ENCODE measurements at places on chromosomes 11 and 22. TPM values are rescaled to one million over a fixed set of nuclear protein-coding genes. Genes with fewer than 3 reads are reported as not detected.

DNA sequence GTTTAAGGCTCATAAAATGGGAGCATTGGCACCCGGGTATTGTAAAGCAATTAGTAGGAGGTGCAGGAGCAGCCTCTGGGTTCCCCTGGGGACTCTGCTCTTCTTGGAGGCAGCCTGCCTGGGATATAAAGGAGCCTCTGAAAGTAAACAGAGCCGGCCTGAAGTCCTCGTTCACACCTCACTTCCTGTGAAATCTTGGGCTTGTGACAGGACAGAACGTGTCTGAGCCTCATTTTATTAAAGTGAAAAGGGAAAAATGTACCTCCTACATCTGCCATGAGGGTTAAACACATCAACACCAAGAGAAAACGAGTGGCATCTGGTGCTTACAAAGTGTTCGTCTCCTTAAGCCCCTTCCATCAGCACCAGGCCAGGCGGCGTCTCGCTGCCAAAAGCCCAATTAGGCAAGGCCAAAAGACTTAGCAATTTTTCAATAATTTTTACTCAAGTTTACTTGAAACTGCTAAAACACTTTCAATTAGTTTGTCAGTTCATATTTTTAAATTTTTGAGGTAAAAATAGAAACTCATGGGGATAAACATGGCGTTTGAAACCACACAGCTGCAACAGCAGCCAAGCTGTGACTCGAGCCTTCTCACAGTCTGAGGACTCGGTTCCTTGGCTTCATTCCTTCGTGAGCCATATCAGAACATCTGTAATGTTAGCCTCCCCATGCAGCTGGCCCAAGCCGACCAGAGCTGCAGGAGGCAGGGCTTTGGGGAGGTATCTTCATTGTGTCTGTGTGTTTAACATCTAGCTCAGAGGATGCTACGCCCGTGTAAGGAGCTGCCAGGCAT lies 33.6 kb downstream of the MAP6 start:
- H3K4me3 ChIP-seq: no peak overlapping the region
- no peaks in the 10 kb centered on the region for H3K27me3 ChIP-seq
- no peaks in the 10 kb centered on the region for H3K36me3 ChIP-seq
- H3K27ac ChIP-seq: peak overlapping the region; percentile 25
- peak; percentile 14 for DNase-seq

ANO1 gene
- total RNA-seq: 10.2 TPM

DNA sequence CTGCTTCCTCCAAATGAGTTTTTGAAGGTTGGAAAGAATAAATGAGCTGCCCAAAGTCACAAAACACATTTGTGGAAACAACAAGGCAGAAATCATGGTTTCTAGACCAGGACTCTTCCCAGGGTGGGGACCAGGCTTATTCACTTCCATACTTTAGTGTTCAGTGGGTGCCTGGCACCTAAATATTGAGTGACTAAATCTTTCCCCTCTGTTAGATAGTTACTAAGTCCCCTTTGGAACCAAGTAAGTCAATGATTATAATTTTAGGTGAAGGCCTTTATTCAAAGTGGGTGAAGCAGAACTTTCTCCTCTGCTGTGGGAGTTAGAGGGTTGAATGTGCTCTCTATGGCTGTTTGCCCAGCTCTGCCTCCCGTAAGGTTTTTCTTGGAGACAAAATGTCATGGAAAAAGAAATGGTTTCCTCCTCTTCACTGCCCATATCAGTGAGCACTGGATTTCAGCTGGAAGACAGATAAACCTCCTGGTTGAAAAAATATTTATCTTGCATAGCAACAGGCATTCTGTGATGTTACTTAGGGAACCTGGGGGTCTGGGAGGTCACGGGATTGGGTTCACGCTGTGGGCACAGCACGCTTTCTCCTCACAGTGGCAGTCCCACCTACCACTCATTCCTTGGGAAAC lies 117.8 kb downstream of the CCDC81 start:
- DNase-seq: no peak
- no peaks in the 10 kb centered on the region for H3K27me3 ChIP-seq
- H3K27ac ChIP-seq: no peak overlapping the region
- H3K36me3 ChIP-seq: peaks cover 5% of the 10 kb centered on the region

GRCh38 chr11:66448523-66448922 lies 9.9 kb upstream of the MRPL11 start:
- H3K4me3 ChIP-seq: no peak overlapping the region
- no peaks in the 10 kb centered on the region for H3K27me3 ChIP-seq
- no peak for DNase-seq
- no peak overlapping the region for H3K27ac ChIP-seq
